ENCODE measurements at places on chromosomes 2 and 18.

DNA sequence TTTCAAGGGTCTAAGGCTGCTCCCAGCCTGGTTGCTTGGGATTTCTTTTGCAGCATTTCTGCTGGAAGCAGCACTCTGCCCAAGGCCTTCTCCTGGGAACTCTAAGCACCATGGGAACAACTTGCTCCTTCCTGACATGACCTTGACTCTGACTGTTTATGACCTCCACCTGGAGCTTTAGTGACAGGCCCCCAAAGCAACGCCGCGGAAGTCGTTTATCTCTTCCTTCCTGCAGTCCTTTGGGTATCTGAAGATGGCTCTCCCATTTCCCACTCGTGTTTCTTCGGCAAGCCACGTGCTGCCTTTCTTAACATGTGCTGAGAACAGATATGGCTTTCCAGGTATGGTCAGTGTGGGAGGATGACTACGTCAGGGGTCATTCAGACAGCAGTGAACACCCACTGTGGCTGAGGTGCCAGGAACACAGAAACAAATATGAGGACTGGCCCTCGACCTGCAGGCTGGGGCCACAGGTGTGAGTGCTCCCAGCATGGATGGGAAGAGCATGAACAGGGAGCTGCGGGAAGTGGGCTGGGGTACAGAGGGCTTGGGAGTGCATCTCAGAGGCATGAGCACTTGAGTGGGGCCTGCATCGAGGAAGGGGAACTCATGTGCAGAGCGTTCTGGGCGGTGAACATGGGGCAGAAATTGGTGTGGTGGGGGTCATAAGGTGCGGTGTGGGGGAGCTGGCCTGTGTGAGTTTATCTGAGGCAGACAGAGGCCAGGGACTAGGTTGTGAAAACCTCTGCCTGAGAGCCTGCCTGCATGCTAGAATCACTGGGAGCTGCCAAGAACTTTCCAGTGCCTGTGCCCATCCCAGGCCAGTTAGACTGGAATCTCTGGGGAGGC is 140.5 kb downstream of the TSN start:
- DNase-seq, result no peak

GRCh38 chr2:197782126-197782525 is 3.0 kb downstream of the BOLL start:
- DNase-seq, result no peak

GRCh38 chr2:45983213-45983612 is 314.0 kb upstream of the EPAS1 start:
- no peak for DNase-seq

GRCh38 chr2:113117541-113118262 is 9.7 kb upstream of the IL1RN start:
- no peak for DNase-seq

- no peak for DNase-seq
Measured at GRCh38 chr2:201986463-201986735, 47.3 kb upstream of the FZD7 start.

DNA sequence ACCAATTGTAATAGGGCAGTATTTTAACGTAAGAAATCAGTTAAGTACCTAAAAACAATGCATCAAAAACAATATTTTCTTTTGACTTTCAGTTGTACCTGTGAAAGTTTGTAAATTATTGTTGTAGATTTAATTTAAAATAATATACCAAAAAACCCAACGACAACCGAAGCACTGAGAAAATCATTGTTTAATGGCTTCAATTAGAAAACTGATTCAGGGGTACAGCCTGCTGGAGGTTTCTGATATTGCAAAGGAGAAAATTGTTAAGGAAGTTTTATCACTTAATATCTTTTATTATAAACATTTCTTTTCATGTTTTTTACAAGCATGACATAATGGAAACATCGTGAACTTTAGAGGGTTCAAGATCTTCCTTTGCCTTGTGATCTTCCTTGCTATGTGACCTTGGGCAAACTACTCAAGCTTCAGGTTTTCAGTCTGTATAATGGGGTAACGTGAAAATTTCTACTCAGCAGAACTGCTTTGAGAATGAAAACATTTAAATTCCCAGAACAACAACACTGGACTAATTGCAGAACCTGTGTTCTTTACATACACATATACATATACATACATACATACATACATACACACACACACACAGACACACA is 76.3 kb upstream of the GLS start:
- DNase-seq, result peak; percentile 33

- no peak for DNase-seq
Measured at GRCh38 chr2:156031121-156031520, 301.4 kb downstream of the NR4A2 start.

- no peak for DNase-seq
Measured at GRCh38 chr2:139744273-139744672, 964.1 kb upstream of the NXPH2 start.

GRCh38 chr2:72386288-72386687 is 238.6 kb upstream of the CYP26B1 start:
- DNase-seq, result no peak

- no peak for DNase-seq
Measured at GRCh38 chr2:159715451-159715850, 3.1 kb downstream of the MARCHF7 start.

DNA sequence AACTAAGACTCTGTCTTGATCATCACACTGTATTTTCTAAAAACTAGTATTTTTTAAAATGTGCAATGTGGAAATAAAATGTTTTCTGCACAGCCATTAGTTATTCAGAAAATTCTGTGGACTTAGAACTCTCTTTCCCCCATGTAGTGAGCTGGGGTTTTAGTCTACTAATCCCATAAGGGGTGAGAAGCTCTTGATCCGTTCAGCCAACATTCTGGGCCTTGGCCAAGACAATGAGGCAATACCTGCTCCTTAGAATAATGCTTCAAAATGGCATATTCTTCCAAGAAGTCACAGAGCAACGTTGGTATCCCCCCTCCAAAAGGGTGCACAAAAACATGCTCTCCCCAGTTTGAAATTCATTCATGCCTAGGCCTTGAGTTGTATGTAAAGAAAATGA is 4.0 kb downstream of the REEP1 start:
- no peak for DNase-seq

DNA sequence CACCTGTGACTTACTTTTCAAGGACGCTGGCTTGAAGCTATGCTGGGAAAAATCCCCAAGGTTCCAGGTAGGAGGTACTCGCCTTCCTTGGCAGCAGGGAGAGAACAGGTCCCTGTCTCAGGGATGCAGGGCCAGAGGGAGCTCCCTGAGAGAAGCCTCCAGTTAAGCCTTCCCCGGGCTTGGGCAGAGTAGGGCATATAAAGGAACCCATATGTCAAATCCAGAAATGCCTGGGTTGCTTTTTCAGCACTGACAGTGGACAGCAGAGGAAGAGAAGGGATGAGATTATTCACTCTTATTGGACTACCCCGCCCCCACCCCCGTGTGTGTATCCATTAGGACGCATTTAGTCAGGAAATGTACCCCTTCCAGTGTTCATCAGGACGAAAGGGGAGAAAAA is 89.3 kb upstream of the TEX51 start:
- DNase-seq, result no peak

GRCh38 chr2:215191477-215191876 is 53.1 kb upstream of the ABCA12 start:
- DNase-seq, result no peak

- DNase-seq, result no peak
Measured at GRCh38 chr18:23853448-23854195, 160.9 kb upstream of the TTC39C start.

GRCh38 chr18:2656981-2657512 is 1.5 kb downstream of the SMCHD1 start:
- DNase-seq, result no peak

GRCh38 chr18:51029378-51029693 is 677 bp upstream of the SMAD4 start:
- DNase-seq, result no peak

DNA sequence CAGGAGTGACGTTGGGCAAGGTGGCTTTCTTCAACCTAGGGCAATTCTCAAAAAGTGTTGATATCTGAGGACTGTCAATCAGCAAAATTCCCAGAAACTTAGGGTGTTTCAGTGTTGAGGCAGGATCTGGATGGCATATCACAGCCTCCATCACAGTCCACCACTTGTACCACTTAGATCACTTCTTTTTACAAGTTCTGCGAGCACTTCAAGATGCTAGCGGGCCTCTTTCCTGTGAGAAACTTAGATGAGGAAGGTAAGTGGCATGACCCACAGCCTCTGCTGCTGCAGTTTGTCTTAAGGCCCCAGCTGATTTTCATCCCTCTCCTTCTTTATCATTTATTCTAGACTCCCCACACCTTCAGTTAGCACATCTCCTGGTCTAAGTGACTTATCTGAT is 295.4 kb upstream of the ZNF521 start:
- DNase-seq, result no peak

DNA sequence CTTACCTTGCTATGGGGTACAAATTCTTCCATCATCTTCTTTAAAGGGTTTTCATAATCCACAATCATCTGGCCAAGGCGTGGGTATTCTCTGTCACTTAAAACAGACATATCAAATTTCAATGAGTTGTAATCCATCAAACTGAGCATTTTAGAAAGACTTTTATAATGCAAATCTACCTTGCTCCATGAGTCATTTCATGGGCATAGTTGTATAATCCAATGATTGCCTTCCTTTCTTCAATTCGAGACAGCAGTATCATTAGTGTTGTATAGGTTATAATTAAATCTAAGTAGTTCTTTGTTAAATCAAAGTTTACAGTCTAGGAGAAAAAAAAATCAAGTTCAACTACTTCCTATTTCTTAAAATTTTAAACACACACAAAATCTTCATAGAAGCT is 36.3 kb downstream of the NCKAP1 start:
- DNase-seq, result no peak

DNA sequence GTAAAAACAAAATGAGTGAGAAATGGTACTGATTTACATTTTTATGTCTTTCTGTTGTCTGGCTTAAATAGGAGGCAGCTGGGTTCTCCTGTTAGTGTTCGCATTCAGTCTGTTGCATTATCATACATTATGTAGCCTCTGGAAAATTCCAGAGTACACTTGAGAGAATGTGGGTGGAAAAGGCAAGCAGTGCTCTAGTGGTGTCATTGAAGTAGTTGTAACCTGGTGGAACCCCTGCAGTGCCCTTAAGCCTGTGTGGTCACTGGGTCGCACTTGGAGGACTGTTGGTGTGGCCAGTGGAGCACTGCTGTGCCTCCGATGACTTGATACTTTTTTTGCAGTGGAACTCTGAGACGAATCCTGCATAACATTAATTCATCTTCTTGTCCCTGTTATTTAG is 52.4 kb downstream of the USP14 start:
- no peak for DNase-seq

DNA sequence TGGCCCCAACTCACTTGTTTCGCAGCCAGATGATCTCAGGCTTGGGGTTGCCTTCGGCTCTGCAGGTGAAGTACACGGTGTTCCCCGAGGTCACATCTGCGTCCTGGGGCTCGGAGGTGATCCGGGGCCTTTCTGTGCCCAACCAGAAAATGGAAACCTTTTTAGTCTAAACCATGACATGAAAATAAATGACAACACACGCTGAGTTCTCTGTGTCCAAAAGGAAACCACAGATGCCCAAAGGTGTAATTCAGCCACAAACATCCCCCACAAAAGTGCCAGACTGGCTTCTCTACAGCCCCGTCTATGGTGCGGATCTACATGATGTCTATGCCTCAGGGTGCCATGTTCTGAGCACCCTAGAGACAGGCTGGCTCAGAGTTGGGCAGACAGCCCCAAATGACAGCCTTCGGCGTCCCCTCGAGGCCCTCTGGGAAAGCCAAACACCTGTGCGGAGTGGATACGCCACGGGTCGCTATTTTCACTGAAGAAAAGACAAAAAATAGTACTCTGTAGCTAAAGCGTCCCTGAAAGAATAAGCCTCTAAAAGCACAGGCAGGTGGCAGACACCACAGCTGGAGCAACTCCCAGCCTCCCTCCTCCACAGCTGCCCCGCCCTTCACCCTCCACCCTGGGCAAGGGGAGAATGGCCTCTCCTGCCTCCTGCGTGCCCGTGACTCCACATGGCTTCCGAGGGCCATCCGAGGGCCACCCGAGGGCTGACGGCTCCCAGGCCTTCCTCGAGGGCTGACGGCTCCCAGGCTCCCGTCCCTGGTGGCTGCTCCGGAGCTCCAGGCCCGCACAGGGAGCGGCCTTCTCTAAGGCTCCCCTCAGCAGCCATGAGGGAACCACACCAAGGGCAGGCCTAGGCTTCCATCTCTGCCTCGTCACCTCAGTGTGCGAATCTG is 67.1 kb downstream of the PXDN start:
- DNase-seq, result no peak

DNA sequence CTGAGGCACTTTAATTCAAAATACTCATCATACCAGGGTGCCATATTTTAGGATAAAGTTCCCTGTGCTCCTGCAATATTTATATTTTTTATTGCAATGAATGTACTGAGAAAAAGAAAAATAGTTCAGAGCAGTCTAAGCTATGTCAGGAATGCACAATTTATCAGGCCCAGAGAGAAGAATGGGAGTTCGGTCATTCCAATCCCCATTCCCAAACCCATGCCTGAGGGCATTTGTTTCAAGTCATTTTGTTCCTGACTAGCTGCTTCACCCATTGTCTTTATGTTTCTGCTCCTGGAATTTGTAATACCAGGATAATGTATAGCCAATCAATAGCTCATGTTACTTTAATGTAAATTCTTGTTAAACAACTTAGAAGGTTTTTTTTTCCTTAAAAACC is 24.4 kb upstream of the FTCDNL1 start:
- no peak for DNase-seq

GRCh38 chr2:124805060-124805459 is 780.0 kb downstream of the CNTNAP5 start:
- DNase-seq, result no peak

Data from CD4-positive, alpha-beta T cell treated with Interleukin-4 for 4 hours (primary cell).